ENCODE measurements at places on chromosomes 5 and 9. TPM values are rescaled to one million over a fixed set of nuclear protein-coding genes. Genes with fewer than 3 reads are reported as not detected.

GRCh38 chr9:136365775-136366222 is 2.3 kb upstream of the DNLZ start:
- H3K27ac ChIP-seq = no peak overlapping the region
- no peaks in the 10 kb centered on the region for H3K27me3 ChIP-seq
- no peaks in the 10 kb centered on the region for H3K36me3 ChIP-seq
- no peak for DNase-seq
- H3K4me3 ChIP-seq = no peak overlapping the region
- H3K4me1 ChIP-seq = no peaks in the 10 kb centered on the region

DNA sequence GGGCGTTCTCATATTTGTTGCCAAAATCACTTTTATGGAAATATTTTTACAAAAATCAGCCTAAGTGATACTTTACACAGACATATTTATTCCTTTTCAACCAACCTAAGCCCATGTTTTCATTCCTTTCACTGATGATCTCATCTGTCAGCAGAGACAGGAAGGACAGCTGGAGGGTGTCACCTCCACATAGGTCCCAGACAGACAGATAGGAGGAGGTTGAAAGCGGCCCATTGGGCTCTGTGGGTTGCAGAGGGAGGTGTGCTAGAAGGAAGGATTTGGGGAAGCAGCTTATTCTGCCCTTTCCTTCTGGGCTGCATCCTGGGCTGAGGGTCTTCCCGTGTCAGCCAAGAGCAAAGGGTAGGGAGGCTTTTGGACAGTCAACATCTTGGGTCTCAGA is 26.0 kb upstream of the SEMA4D start:
- no peak overlapping the region for H3K27ac ChIP-seq
- no peak overlapping the region for H3K4me3 ChIP-seq
- no peaks in the 10 kb centered on the region for H3K36me3 ChIP-seq
- no peaks in the 10 kb centered on the region for H3K27me3 ChIP-seq
- no peaks in the 10 kb centered on the region for H3K4me1 ChIP-seq
- no peak for DNase-seq

GRCh38 chr5:55437452-55437851 is 97.3 kb downstream of the PLPP1 start:
- no peak for DNase-seq
- H3K4me3 ChIP-seq = no peak overlapping the region
- no peaks in the 10 kb centered on the region for H3K4me1 ChIP-seq
- H3K27me3 ChIP-seq = no peaks in the 10 kb centered on the region

DNA sequence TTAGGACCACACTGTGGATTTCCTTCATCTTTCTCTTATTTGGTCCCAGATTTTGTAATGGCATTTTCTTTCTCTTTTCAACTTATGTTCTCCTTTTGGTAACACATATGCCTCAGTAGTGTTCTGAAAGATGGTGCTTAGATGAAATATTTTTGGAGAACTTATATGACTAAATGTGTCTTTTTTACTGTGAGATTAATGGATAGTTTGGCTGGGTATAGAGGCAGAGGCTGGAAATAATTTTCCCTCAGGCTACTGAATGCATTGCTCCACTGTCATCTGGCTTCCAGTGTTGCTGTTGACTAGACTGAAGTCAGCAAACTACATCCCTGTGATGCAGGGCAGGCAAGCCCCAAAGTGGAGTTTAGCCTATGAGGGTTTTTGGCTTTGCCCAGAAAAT is 450.9 kb downstream of the DMAC1 start:
- no peak overlapping the region for H3K4me3 ChIP-seq
- H3K27ac ChIP-seq = no peak overlapping the region
- no peaks in the 10 kb centered on the region for H3K36me3 ChIP-seq
- DNase-seq = no peak

Gene ADCY2
- not detected for total RNA-seq

GRCh38 chr9:32384002-32384363 is 460 bp upstream of the ACO1 start:
- no peaks in the 10 kb centered on the region for H3K36me3 ChIP-seq
- no peaks in the 10 kb centered on the region for H3K27me3 ChIP-seq
- peak overlapping the region; percentile 91 for H3K27ac ChIP-seq
- no peak for DNase-seq
